EL (cell line): ENCODE measurements at places on chromosomes 7 and 10.

- DNase-seq, result no peak
These were observed 13.5 kb downstream of the TNPO3 start for GRCh38 chr7:129041142-129042085.

DNA sequence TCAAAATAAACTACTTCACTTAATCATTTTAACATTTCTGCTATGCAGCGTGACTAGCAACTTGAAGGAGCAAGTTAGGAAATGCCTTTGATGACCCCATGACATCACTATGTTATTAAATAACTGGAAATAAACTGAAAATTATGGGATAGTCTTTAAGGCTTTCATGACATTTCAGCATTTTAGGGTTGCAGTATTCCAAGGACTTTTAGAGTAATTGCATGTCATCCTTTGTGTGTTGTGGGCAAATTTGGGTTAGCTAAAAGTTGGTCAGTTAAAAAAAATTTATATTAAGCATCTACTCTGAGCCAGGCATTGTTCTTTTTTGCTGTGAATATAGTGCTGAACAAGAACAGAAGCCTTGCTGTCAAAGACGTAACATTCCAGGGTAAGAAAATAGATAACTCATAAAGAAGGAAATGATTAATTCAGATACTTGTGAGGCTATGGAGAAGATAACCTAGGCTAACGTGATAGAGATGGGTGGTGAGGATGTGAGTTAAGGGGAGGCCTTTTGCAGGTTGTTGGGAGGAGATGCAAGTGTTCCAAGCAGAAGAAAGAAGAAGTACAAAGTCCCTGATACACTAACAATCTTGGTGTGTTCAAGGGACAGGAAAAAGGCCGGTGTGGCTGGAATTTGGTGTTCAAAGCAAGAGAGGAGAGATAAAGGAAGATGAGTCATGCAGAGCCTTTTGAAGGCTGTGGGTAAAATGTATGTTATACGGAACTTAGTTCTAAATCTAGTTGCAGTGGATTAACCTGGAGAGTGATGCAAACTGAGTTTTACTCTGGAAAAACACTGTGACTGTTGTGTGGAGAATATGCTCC, 610.2 kb downstream of the AUTS2 start:
- no peak for DNase-seq

DNA sequence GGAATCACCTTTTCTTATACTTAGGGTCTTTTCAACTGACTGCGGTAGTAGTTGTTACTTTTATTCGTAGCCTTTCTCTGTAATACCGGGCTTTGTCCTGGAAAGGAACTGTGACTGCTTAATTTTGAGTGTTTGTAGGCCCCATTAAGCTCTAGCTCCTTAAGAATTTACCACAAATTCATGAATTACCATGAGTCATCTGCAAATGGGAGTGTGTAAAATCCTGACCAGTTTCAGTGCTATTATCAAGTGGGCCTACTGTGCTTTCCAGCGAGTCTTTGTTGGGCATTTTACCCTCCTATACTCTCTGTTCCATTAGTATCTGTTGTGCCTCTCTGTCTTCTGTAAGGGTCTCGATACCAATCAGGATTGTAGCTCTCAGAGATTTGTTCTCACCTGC, 49.7 kb downstream of the ZMYND11 start:
- peak; percentile 64 for DNase-seq

GRCh38 chr10:116866066-116866465, 16.8 kb downstream of the ENO4 start:
- no peak for DNase-seq

GRCh38 chr7:117205873-117206272, 117.0 kb downstream of the WNT2 start:
- DNase-seq, result no peak

DNA sequence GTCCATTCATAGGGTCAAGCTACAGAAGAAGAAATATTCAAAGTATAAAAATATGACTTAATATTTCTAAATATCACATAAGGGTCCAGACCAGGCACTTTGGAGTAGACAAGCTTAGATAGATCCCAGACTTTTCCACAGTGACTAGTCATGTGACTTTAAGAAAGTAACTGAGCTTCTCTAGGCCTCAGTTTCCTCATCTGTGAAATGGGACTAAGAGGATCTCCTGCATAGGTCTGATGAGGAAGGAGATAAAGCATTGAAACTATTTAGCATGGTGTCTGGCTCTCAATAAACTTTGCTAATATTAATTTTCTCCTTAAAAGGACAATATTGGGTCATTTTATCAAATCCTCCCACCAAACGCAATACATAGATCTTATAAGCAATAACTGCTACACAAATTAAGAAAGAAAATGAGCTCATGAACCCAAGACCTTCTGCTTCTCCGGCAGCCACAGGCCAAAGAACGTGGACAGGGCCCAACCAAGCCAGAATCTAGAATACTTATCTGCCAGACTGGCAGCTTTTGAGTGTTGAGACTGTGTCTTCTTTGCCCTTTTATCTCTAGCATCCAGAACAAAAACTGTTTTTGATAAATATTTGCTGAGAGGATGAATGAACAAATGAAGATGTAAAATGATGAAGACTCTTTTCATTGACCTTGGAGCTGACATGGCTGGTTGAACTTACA, 1.6 kb upstream of the TARP start:
- no peak for DNase-seq

DNA sequence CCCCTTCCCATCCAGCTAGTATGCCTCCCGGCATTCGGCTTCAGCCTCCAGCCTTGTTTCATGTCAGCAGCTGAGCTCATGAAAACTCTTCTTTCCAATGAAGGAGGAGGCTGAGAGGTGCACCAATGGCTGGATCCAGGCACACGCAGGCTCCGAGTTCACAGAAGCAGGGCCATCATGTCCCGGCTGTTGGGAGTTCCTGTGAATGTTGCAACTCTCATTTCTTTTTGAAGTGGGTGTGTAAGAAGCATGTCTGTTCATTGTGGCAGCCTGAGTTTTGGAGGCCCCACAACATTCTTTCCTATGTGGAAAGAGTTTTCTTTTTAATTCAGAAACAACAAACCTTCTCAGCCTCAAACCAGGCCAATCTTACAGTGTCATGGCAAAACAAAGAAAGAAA, 89.7 kb downstream of the PTPRE start:
- no peak for DNase-seq

DNA sequence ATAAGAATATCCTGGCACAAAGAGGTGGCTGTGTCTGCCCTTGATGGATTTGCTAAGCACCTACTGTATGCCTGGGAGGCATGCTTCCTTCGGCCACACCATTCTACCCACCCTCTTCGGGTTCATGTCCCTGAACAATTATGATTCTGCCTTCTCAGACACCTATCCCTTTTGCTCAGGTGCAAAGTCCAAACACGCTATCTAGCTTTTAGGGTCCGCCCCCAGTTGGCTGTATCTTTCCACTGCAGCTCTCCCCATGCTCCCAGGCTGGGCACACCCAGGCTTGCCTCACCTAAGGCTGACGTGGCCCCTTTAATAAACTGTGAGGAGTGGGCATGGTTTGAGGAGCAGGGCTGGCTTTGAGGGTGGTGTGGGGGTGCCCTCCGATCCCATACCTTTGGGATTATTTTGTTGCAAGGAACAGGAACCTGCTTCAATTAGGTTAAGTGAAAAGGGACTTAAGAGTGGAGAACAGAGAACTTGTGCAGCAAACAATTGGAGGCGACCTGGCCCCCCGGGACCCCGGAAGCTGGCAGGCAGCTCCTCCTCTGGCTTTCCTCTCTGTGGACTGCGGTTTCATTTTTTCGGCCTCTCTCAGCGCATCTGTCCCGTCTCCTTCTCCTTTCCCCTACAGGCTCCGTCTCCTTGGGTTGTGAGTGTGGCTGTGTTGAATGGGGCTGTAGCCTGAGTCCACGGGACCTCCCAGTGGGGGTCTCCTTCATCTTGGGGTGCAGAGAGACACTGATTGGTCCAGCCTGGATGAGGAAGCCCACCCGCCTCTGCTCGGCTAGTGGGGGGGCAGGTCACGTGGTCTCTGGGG, 3.8 kb downstream of the CLIP2 start:
- DNase-seq, result no peak

DNA sequence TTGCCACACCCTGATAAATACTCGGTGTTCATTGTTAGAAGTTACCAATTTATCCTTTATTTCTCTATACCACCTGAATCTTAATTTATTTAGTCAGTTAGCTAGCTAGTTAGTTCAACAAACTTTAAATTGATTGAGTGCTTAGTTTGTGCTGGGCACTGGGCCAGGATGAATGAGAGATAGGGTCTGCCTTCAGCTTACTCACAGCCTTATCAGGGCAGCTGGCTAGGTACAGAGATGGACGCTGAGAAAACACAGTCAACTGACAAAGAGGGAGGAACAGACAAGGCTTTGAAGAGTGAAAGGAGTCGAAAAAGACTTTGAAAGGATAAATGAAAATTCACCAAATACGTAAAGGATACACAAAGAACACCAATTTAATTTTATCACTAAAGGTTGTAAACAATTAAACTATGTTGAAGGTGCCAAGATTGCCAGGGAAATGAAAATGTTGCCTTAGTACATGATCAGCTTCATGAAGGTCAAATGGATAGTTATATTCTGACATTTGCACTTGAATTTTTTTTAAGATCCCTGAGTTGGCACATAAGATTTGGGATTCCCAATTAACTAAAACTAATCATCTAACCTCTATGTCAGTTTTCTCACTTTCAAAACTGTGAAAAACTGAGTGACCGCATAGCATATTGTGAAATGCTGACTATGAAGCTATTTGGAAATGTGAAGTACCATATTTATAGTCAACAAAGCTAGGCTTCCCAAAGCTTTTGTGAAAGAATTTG, 2.1 kb downstream of the CAV2 start:
- peak; percentile 53 for DNase-seq

DNA sequence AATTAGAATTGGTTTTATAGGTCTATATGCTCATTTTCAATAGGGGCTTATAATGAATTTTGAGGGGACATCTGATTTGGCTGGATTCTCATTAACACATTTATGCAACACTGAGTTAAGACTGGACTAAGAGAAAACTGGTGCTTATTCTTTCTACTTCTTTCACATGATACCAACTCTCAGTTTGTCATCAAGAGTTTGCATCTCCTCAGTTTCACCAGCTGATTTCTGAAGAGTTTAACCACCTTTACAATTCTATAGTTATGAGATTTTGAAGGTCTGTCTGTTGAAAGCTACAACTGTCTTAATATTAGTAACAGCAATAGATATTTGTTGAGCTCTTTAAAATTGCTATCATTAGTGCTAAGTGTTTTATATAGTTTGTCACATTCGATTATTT, 867.0 kb upstream of the SORCS1 start:
- no peak for DNase-seq

- no peak for DNase-seq
These were observed 263.2 kb downstream of the HGF start for GRCh38 chr7:81506609-81507008.

DNA sequence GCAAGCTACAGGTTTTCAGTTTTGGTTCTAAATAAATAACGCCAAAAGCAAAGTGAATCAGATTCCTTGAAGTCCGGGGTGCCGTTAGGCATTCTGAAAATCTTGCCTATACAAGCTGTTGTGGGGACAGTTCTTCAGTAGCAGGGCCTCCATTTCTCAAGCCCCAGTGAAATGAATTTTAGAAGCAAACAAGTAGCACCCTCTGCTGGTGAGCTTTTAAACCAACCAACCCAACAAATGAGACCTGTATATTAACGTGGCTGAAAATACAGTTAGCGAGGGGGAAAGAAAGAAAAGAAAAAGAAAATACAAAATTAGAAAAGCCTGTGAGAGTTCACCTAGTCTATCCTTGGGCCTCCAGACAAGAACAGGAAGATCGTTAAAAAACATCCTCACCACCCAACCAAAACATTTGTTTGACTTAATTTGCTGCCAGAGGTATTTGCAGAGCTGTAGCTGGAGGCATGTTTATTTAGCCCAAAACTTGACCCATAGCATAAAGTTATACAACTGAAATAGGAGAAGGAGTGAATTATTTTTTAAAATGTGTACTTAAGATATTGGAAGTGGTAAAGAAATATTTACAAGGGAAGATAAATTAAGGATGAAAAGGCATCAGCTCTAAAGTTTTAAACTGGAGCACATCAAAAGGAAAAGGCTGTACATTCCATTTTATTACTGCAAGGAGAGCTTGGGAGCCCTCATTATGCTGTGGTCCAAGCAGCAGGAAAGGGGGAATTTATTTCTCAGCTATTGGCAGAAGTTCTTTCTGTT, 98.9 kb downstream of the DYNC1I1 start:
- peak; percentile 55 for DNase-seq

GRCh38 chr10:122251459-122252255, 19.4 kb upstream of the BTBD16 start:
- no peak for DNase-seq

- DNase-seq, result no peak
These were observed 49.1 kb upstream of the GSAP start for GRCh38 chr7:77465256-77465655.

DNA sequence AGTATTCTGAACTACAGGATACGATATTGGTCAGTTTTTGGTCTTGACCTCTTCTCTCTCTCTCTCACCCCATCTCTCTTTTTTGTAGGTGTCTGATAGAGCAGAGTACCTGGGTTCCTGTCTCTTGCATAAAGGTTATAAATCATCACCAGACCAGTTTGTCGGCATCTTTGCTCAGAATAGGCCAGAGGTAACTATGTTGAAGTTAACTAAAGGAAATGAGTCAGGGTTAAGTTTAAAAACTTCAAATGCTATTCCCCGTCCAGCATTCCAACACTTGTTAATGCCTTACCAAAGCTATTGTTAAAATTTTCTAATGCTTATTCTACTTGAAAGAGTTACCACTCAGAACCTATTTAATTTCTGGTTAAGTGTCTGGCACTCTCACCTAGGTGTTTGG, 30.7 kb downstream of the ACSL5 start:
- peak; percentile 8 for DNase-seq

- no peak for DNase-seq
These were observed 4.4 kb upstream of the FZD9 start for GRCh38 chr7:73429215-73429614.

DNA sequence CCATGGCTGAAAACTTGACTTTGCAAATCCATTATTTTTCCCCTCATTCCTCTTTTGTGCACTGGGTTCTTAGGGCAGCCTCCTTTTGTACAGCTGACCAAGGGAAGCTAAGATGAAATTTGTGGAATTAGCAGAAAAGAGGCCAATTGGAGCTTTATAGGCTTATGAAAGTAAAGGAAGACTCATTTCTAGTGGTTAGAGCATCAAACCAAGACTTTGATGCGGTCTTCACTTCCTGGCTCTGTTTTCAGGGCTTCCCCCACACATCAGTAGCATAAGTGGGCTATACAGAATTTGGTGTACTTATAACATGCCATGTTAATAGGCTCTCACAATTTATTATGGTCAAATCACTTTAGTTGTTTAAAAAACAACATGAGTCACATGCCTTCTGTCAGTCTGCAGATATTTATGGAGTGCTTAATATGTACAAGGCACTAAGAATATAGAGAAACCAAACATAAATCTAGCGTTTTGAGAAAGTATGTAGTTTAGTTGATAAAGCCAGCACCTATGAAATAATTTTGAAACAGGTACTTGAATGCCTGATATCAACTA, 5.7 kb downstream of the AUTS2 start:
- no peak for DNase-seq
